ENCODE measurements at places on chromosomes 4 and X. TPM values are rescaled to one million over a fixed set of nuclear protein-coding genes. Genes with fewer than 3 reads are reported as not detected.

The TMSB15B gene
- total RNA-seq: 3.1 TPM

The ATP1B4 gene
- total RNA-seq: not detected

The PPP3CA gene
- total RNA-seq: 15.5 TPM

The ITGB1BP2 gene
- total RNA-seq: 0.75 TPM

The RS1 gene
- not detected for total RNA-seq

The CTBP1 gene
- 266 TPM for total RNA-seq

The MAOB gene
- total RNA-seq: not detected

Data from PC-3 (cell line).